Occipital lobe (tissue), 3 donors: ENCODE measurements at places on chromosomes 12 and 14. TPM values are rescaled to one million over a fixed set of nuclear protein-coding genes. Genes with fewer than 3 reads are reported as not detected.

- no peak for DNase-seq
These were observed 84.5 kb downstream of the CCDC88C start for GRCh38 chr14:91332986-91333649.

GRCh38 chr12:24226745-24227350 lies 277.4 kb upstream of the SOX5 start:
- DNase-seq = no peak

The PPFIA2 gene
- 237 TPM for total RNA-seq

DNA sequence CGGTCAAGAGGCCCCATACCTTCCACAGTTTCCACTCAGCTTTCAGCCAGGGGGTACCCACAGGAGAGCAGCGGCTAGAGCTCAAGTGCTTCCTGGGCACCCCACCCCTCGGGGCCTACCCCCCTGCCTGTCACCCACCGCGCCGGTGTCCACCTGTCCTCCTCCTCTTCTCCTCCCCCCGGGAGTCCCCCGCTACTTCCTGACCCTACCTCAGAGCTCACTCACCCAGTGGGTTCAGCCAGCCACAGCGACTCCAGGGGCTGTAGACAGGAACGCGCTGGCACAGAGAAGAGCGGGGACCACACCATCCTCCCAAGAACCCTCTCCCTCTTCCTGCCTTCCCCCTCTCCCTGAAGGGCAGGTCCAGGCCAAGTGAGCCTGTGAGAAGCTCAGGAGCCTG lies 123.0 kb downstream of the ESRRB start:
- DNase-seq = no peak

DNA sequence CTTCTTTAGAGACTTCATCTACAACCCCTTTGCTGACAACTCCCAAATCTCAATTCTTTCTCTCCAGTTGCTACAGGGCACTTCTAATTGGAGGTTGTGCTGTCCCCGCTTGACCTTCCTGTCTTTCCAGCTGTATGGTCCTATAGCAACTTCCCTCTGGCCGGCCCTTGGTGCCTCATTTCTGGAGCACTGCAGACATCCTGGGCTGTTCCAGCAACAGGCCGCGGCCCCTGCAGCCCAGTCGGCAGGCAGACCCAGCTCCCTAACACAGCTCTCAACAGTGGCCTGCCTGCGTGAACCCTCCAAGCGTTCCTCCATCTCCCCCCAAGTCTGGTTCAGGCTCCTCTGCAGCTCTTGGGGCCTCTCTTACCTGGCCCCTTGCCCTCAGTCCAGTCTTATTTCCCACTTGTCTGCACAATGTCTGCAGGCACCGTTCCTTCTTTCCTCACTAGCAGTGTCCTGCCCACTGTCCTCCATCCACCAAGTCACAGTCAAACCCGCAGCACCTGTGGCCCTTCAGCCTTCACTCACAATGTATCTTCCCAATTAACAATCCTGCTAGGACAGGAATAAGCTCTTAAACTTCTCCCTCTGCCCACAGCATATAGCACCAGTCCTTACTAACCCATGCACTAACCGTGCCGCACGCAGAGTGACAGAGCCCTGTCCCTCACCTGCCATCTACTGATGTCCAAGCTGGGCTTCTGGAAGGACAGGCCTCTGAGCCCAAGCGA lies 1.6 kb upstream of the EML1 start:
- DNase-seq = no peak

The ST8SIA1 gene
- total RNA-seq = 29.6 TPM

The GPR84 gene
- 0.16 TPM for total RNA-seq

DNA sequence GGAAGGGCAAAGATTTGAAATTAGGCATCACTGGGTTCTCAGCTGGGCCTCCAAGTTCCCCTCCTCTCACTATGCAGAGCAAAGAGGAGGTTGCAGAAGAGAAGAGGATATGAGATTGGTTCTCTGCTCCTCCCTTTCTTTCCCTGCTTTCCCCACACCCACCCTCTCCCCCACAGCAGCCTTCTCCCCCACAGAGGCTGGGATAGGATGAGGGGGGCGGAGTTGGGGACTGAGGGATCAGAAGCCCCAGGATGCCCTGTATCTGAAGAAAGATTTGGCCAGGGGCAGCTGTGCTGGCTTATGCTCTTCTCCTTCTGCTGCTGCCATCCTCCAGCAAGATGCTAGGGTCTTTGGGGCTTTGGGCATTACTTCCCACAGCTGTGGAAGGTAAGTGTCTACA lies at the start of gene AMHR2:
AMHR2 (plus strand) TSS at position 259 of the 400 bp plus-strand sequence; CDS start at position 339, 80 bp downstream.
- no peak for DNase-seq

- no peak for DNase-seq
These were observed 46.7 kb downstream of the HSPB8 start for GRCh38 chr12:119225454-119225853.
